ENCODE measurements at places on chromosomes 6 and 20.

DNA sequence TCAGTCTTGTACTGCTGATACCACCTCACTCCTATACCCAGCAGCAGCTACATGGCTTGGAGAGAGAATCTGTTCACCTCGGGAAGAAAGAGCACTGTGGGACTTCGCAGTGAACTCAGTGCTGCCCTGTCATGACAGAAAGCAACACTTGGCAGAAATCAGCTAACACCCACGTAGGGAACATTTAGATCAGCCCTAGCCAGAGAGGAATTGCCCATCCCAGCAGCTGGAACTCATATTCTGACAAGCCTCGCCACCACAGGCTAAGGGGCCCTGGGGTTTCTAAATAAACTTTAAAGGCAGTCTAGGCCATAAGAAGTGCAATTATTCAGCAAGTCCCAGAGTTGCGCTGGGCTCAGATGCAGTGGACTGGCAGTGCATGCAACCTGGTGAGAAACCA lies 1266.8 kb downstream of the GRIK2 start:
- DNase-seq: no peak

DNA sequence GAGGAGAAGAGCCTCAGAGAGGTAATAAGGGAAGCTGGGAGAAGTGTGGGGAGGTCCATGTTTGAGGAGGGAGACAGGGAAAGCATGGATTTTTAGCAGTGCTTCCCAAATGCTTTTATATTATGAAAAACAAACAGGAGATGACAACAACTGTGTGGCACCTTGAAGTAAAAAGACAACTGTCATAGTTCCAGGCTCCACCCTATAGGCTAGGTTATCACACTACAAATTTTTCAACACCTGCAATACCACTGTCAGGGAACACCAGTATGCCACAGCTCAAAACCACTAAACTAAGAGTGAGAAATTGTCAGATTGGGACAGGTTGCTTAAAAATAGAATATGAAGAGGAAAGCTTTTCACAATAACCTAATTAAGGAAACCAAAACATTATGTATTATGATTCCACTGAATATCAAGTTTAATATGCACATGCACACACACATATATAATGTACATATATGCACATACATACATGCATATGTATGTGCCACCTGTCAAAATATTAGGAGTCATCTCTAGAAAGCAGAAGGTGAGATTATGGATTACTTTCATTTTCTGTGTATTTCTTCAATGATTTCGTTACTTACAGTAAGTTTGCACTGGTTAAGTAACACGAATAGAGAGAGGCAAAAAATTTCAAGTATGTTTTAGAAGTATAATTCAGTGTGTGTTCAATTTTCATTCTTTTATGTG lies 261.2 kb downstream of the PTPRK start:
- peak; percentile 18 for DNase-seq

DNA sequence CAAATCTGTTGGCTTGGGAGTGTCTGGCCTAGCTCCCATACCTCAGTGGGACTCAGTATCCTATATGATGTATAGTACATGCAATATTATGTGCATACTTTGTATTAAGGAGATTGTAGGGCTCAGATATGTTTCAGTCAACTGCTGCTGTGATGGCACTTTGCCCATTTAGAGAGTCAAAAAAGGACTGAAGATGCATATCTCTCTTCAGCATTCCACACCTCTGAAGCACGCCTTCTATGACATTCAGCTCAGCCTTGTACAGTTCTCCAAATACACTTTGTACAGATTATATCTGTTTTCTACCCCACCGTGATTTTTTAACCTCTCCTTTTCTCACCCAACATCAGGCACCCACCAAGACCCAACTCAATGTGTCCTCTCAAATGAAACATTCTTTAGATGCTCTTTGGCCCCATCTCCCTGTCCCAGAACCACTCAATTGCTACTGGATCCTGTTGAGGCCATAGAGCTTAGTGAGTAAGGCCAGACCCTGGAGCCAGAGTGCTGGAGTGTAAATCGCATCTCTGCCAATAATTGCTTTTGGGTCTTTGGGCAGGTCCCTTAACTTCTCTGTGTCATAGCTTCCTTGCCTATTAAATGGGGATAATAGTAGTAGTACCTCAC lies 15.6 kb downstream of the ENPP1 start:
- no peak for DNase-seq

GRCh38 chr20:63290677-63291472 lies 2.1 kb upstream of the COL20A1 start:
- peak; percentile 59 for DNase-seq

DNA sequence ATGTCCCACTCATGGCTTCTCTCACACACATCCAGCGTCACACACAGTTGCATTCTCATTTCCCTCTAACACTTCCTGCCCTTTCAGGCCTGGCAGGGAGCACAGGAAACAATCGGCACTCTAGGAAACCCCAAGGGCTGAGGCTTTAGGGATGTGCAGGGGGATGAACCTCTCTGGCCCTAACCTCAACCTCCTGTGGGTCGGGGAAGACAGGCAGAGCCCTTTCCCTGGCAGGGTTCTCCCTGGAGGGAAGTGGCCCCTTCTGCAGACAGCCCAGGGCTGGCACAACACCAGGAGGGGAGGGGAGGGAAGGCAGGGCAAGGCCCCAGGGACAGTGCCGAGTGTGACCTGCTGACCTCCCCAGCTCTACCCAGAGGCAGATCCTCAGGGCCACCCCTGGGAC lies 2.7 kb downstream of the TEAD3 start:
- no peak for DNase-seq

GRCh38 chr20:35463455-35464300 lies 8.3 kb downstream of the CEP250 start:
- peak; percentile 73 for DNase-seq

DNA sequence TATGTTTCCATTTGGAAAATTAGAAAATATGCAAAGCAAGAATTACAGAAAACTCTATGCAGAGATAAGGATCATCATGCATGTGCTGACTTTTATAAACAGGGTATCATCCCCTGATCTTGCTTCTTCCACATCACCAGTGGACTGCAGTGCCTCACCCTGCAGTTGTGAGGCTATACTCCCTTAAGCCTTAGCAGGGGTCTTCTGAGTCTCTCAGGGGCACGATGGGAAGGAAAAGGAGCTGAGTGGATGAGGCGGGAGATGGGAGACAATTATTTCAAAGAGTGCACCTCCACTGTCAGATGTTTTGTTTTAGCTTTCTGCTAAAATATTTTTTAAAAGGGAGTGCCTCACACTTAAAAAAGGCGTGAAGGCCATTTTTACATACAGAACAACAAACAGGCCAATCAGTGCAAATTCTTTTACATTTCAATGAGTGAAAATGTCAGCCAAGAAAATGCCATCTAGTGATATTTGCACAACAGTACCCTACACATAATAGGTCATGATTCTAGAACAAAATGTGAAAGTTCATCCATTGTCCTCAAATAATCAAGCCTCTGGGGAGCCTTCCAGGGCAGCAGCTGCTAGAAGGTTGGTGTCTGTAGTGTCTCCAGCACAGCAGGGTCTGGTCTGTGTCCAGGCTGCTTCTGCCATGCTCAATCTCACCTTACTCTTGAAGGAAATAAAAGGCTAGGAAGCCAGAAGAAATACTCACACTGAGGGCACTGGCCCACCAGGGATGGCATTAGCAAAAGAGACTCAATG lies 13.2 kb upstream of the SERPINB9 start:
- no peak for DNase-seq

- DNase-seq: no peak
These were observed 2.8 kb upstream of the OOEP start for GRCh38 chr6:73372516-73372915.

GRCh38 chr6:31575335-31575901 lies at the start of gene TNF:
Gene TNF (plus strand): TSS chr6:31575565. CDS start chr6:31575742, 177 bp downstream.
- DNase-seq: peak; percentile 92

GRCh38 chr6:2998998-2999617 lies 586 bp upstream of the NQO2 start:
- DNase-seq: peak; percentile 26

DNA sequence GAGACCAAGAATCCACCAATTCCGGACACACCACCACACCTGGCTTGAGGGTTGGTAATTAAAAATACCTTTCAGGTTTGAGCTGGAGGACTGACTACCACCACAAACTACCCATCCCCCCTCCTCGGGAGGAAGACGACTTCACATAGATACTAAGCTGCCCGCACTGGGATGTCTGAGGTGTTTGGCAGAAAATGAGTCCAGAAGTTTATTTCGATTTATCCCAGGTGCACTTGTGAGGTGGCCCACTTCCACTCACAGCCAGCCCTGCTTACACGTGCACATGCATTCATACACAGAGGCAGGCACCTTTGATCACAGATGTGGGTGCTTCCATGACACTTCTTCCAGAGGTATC lies 187.1 kb downstream of the ID4 start:
- no peak for DNase-seq

- DNase-seq: peak; percentile 26
These were observed 245.1 kb downstream of the FOXA2 start for GRCh38 chr20:22339091-22339881.

- no peak for DNase-seq
These were observed 31.9 kb downstream of the GINS1 start for GRCh38 chr20:25439328-25439727.

- DNase-seq: no peak
These were observed 9.1 kb upstream of the FOXP4 start for GRCh38 chr6:41536795-41537758.

DNA sequence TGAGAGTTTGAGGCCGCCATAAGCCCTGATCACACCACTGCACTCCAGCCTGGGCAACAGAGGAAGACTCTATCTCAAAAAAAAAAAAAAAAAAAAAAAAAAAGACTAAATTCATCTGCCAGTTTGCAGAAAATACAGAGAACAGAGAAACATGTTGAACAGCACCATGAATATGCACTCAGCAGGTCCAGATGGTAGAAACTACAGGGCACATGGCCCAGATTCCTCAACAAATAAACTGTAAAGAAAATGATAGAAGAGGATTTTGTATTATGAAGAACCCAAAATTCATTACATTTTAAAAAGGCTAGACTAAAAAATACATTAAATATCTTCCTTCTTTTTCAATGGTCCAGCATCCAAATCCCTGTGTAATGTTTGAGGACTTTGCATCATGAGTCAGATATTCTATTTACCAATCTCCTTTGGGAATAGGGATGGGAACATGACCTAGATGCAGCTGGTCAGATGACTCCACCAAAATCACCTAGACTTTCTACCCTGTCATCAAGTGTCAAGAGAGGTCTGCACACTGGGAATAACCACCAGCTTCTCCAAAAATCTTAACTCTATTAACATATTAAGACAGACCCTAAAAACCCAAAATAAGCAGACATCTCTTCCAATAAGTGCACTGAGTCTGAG lies 189.1 kb upstream of the TCF21 start:
- no peak for DNase-seq

GRCh38 chr6:150689900-150690590 lies 90.4 kb downstream of the PLEKHG1 start:
- no peak for DNase-seq

GRCh38 chr6:45699663-45700062 lies 316.0 kb downstream of the CLIC5 start:
- no peak for DNase-seq

GRCh38 chr6:37630281-37630799 lies 67.3 kb downstream of the MDGA1 start:
- no peak for DNase-seq

GRCh38 chr20:51310216-51310615 lies 232.3 kb downstream of the NFATC2 start:
- DNase-seq: no peak

- no peak for DNase-seq
These were observed 108.5 kb upstream of the KCNK16 start for GRCh38 chr6:39430871-39431523.

DNA sequence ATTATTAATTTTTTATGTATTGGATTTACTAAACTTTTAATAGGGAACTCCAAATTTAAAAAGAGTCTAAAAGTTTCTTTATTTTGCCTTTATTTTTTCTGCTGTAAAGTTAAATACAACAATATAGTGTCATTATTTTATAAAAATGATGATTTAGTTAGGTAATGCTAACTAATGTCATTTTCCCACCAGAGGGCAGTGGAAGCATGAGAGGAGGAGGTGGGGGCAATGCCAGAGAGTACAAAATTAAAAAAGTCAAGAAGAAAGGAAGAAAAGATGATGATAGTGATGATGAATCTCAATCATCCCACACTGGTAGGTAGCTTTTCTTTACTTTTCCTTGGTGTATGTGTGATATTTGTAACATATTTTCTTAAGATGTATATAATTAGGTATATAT lies 20.2 kb upstream of the FHL5 start:
- DNase-seq: peak; percentile 19

- DNase-seq: no peak
These were observed 12.0 kb upstream of the SERPINB9 start for GRCh38 chr6:2915150-2915549.

GRCh38 chr20:31739550-31739977 lies 474 bp downstream of the TPX2 start:
- DNase-seq: no peak

- DNase-seq: no peak
These were observed 56.4 kb downstream of the RALY start for GRCh38 chr20:34049897-34050695.

DNA sequence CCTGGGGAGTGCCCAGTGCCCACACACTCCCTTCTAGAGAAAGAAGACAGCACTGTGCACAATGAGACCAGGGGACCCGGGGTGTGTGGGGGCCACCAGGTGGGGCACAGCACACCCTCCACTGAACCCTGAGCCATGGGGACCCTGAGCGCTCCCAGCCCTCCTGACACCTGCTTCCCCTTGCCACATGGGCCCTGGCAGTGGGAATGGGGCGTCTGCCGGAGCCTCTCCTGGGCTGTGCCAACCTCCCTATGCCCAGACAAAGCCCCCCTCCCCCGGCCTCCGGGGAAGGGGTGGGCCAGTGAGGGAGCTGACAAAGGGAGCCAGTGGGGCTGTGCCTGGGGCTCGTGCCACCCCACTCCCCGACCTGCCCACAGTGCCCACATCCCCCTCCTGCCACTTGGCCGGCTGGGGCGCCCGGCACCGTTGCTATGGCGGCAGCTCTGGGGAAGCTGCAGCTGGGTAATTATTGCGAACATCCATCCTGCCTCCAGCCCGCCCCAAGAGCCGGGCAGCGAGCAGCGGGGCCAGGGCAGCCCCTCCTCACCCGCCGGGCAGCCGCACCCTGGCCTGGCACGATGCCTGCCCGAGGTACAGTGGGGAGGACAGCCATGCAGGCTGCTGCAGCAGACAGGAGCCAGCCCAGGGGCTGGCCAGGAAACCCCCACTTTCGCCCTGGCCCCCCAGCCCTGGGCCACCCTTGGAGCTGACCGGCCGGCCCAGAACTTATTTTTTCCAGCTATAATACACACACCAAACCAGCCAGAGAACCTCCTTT lies 41.9 kb upstream of the NOL4L start:
- peak; percentile 5 for DNase-seq

- DNase-seq: no peak
These were observed 487.6 kb downstream of the TFAP2A start for GRCh38 chr6:9927275-9927674.

DNA sequence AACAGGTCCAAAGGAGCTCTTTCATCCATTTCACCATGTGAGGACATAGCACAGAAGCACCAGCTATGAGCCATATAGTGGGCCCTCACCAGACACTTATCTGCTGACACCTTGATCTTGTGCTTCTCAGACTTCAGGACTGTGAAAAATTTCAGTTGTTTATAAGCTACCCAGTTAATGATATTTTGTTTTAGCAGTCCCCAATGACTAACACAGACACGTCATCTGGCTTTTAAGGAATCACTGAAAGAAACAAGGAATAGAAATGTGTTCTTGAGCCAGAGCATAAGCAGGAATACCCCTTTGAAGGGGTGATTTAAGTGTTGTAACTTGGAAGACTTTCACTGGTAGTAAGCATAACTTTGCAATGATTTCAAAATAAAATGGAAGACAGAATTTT lies 214.7 kb upstream of the PTCHD4 start:
- no peak for DNase-seq

Measured in CD4-positive, alpha-beta T cell treated with Interleukin-12 subunit alpha and Interleukin-12 subunit beta, for 1 hour (primary cell).